ENCODE measurements at places on chromosomes 16 and 17. TPM values are rescaled to one million over a fixed set of nuclear protein-coding genes. Genes with fewer than 3 reads are reported as not detected.

DNA sequence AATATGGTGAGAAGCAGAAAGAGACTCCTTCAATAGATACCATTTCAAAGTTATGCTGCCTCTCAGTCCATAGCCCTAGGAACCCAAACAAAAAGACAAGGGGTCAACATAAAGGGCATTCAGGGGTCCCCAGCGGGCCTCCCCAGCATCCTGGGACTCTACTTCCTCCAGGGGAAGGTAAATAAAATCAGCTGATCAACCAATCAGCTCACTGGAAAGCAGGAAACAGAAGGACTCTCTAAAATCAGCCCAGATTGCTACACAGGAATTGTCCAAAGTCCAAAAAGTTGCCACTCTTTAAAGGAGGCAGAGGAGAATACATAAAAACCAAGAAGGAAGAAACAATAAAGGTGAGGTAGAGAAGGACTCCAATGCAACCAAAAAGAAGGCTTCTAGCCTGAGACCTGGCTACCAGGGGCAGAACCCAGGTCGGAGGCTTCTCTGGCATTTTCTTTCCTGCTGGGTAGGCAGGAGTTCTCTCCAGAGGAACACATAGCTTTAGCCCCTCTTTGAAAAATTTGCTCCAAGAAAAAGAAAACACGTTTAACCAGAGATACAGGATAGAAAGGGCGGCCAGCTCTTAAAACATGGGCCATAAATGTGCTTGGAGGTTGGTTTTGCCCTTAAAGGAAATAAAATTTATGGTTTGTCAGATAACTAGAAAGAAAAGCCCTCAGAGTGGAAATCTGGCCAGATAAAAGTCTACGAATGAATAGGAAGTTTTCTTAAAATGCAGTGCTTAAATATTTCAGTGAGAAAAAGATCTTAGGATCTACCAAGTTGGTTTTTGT is 404.6 kb downstream of the SOX9 start:
- peaks cover 1% of the 10 kb centered on the region for H3K27me3 ChIP-seq
- DNase-seq = no peak
- H3K36me3 ChIP-seq = no peaks in the 10 kb centered on the region

- H3K27ac ChIP-seq = peak overlapping the region; percentile 28
- peaks cover 20% of the 10 kb centered on the region for H3K4me1 ChIP-seq
- H3K27me3 ChIP-seq = peaks cover 7% of the 10 kb centered on the region
- no peak for DNase-seq
- no peaks in the 10 kb centered on the region for H3K36me3 ChIP-seq
These were observed 8.8 kb downstream of the CYGB start for GRCh38 chr17:76528528-76529223.

Gene MAZ
- 369 TPM for total RNA-seq

Gene TMC8
- total RNA-seq = not detected

DNA sequence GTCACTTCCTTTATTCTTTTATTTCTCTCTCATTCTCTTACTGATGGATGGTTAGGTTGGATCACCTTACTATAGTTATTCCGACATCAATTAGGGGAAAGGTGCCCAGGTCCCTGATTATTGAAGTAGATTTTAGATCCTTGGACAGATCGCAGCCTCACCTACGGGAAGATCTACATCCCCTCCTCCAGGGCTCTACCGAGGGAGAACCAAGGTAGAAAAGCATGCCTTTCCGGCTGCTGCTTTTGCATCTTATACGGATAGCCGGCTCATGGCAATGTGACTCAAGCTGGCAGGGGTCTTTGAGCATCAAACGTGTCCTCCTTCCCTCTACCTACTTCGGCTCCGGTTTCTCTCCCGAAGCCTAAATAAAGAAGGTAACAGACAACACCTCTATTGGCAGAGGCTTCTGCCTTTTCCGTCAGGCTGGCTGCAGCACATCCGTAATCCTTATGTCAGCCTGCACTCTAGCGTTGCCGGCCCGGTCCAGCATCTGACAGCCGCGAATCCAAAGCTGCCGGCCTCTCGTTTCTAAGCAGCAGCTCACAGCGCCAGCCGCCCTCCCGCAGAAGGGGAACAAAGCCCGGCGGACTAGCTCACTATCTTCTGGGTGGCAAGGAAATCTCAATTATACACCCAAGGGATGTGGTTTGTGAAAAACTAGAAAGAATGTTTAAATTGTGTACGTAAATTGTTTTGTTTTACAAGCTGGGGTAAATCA is 46.9 kb downstream of the IRX6 start:
- H3K27me3 ChIP-seq = no peaks in the 10 kb centered on the region
- peak overlapping the region; percentile 22 for H3K4me3 ChIP-seq
- H3K36me3 ChIP-seq = no peaks in the 10 kb centered on the region
- DNase-seq = peak; percentile 77
- H3K27ac ChIP-seq = no peak overlapping the region

Gene CDK3
- total RNA-seq = 7.1 TPM

- no peak overlapping the region for H3K4me3 ChIP-seq
- DNase-seq = no peak
- H3K36me3 ChIP-seq = no peaks in the 10 kb centered on the region
- no peak overlapping the region for H3K27ac ChIP-seq
These were observed 3.1 kb upstream of the WSCD1 start for GRCh38 chr17:6067060-6067459.

Gene HBA2
- not detected for total RNA-seq

DNA sequence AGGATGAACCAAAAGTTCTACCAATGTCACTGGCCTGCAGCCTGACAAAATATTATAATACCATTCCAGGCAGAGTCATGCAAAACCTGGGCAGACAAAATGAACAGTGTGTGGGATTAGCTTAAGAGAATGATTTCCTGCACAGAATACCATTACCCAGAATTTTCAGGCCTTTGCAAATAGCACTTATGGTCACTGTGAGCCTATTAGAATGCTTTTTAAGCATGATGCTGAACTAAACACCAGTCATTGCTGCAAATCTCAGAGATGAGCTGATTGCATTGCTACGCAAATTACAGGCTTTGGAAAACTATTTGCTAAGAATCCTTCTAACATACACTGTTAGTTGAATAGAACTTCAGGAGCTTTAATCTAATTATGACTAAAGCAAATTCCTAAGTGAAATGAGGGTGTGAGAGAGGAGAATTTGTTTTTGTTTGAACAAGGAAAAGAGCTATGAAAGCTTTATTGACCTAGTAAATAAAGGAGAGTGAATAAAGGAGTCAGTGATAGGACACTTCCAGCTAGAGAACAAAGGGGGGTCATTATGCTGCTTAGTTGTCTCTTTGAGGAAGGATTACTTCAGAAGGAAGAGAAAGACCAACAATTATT is 398.8 kb downstream of the HS3ST3B1 start:
- no peak for DNase-seq
- no peak overlapping the region for H3K27ac ChIP-seq
- no peak overlapping the region for H3K4me3 ChIP-seq
- H3K4me1 ChIP-seq = no peaks in the 10 kb centered on the region

- H3K36me3 ChIP-seq = no peaks in the 10 kb centered on the region
- H3K4me3 ChIP-seq = no peak overlapping the region
- peaks cover 20% of the 10 kb centered on the region for H3K4me1 ChIP-seq
- DNase-seq = no peak
These were observed 21.0 kb upstream of the ENDOV start for GRCh38 chr17:80393961-80394360.

DNA sequence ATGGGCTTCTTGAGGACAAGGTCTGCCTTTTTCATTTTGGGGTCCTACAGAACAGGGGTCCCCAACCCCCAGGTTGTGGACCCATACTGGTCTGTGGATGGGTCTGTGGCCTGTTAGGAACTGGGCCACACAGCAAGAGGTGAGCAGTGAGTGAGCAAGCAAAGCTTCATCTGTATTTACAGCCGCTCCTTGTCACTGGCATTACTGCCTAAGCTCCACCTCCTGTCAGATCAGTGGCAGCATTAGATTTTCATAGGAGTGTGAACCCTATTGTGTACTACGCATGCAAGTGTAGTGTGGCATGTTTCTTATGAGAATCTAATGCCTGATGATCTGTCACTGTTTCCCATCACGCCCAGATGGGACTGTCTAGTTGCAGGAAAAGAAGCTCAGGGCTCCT is 33.9 kb downstream of the ERN1 start:
- peaks cover 3% of the 10 kb centered on the region for H3K27me3 ChIP-seq
- H3K4me1 ChIP-seq = peaks cover 5% of the 10 kb centered on the region
- DNase-seq = no peak

DNA sequence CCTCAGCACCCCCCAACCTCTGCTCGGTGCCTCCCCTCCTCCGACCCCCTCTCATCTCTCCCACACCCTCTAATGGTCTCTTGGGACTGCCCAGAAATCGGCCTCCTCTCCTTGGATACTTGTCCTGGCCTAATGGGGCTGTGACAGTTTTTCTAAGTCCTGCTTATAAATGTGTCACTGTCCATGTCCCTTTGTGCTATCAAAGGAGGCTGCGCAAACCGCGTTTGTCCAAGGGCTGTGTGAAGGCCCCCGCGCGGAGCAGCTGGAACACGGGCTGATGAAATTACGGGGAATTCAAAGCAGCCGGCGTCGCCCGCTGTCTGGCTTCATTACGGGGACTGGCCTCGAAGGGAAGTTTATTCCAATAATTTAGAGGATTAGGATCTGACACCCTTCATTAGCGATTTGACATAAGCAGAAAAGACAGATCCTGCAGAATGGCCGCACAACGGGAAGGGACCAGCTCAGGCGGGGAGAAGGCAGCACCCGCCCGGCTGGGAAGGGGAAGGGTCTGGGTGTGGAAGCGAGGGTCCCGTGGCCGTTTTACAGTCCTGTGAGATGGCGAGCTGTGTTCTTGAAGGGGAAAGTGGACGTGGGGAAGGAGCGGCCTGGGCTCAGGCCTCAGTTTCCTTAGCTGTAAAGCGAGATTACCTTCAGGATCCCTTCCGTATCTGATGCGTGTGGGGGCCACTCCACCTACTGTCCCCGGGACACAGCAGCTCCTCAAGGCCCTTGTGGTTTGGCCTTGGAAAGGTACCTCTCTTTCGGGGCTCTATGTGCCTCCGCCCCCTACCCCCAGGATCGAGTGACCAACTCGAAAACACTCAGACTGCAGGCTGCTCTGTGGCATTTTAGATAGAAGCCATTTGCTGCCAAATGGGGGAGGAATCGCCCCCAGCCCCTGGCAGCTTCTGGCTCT is 1.6 kb upstream of the WFIKKN2 start:
- peak overlapping the region; percentile 93 for H3K27ac ChIP-seq
- DNase-seq = no peak

DNA sequence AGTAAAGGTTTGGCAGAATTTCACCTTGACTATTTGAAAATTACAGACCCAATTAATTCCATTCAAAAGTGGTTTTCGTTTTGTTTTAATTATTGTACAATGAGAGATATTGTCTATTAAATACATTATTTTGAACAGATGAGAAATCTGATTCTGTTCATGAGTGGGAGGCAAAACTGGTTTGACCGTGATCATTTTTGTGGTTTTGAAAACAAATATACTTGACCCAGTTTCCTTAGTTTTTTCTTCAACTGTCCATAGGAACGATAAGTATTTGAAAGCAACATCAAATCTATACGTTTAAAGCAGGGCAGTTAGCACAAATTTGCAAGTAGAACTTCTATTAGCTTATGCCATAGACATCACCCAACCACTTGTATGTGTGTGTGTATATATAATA is 72.6 kb downstream of the CDK12 start:
- no peaks in the 10 kb centered on the region for H3K27me3 ChIP-seq
- H3K4me1 ChIP-seq = no peaks in the 10 kb centered on the region
- no peak overlapping the region for H3K4me3 ChIP-seq

DNA sequence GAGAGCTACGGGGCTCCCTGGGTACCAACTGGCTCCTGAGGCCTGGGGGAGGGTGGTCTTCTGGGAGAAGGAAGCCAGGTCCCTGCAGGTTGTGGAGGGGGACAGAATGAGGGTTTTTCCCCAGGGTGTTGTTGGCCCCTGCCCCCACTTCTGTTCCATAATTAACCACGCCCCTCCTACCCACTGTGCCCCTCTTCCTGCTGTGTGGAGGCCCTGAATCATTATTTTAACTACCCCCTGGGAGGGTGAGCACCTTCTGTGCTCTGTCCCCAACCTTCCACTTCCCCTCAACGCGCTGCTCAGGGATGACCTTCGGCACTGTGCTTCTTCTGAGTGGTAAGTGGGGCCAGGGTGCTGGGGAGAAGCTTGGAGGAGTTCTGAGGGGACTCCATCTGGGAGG is at the start of gene ITGAD:
Gene ITGAD (plus strand): TSS at position 280 of the 400 bp plus-strand sequence. CDS start 26 bp downstream, at position 306.
- H3K4me3 ChIP-seq = no peak within 1 kb of the TSS
- no peaks in the 10 kb centered on the region for H3K36me3 ChIP-seq
- no peaks in the 10 kb centered on the region for H3K4me1 ChIP-seq
- no peak for DNase-seq
- H3K27ac ChIP-seq = no peak within 1 kb of the TSS

DNA sequence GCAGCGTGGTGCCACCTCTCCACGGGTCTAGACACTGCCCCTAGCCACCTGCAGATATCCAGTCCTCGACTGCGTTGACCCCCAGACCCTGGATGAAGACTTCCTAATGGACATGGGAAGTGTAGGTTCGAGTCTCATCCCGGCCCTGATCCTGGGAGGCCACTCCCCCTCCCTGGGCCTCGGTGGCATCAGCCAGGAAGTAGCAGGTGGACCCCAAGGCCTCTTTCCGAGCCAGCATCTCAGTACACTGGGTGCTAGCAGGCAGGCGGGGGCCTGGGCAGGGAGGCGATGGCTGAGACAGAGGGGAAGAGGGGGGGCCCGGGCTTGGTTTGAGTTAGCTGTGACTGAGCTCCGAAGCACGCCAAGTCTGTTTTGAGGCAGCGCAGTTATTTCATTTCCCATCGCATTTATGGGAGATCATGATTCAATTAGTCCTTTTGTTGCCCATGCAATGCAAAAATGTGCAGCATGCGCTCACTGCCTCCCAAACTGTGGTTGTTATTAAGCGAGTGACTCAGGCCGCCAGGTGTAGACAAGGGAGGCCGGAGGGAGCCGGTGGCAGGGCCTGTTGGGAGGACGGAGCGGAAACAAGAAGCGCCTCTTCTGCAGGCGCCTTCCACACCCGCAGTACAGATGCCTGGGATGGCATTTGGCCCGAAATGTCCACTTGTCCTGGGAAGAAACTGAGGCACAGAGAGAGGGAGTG is 25.3 kb upstream of the ZNF469 start:
- peaks cover 11% of the 10 kb centered on the region for H3K36me3 ChIP-seq
- no peak overlapping the region for H3K4me3 ChIP-seq
- peaks cover 3% of the 10 kb centered on the region for H3K4me1 ChIP-seq
- H3K27me3 ChIP-seq = peaks cover 2% of the 10 kb centered on the region

Gene NPIPA2
- 21.2 TPM for total RNA-seq

GRCh38 chr17:74117087-74117698 is 86.3 kb upstream of the RPL38 start:
- H3K27me3 ChIP-seq = peaks cover 15% of the 10 kb centered on the region
- H3K4me1 ChIP-seq = peaks cover 55% of the 10 kb centered on the region
- DNase-seq = peak; percentile 14
- H3K4me3 ChIP-seq = peak overlapping the region; percentile 41
- no peak overlapping the region for H3K27ac ChIP-seq

DNA sequence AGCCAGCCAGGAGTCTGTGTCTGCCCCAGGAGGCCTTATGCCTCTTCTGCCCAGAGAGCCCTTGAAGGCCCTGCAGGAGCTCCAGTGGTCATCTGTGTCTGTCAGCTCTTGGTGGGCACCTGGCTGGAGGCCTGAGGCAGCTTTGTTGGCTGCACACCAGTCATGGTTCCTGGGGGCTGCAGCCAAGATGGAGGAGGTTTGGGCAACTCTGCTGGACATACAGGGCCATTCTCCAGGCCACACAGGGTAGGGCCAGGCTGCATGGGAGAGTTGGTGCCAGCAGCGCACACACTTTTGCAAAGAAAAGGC is 29.4 kb downstream of the B9D1 start:
- peaks cover 5% of the 10 kb centered on the region for H3K27me3 ChIP-seq
- no peak for DNase-seq
- peaks cover 6% of the 10 kb centered on the region for H3K4me1 ChIP-seq
- no peaks in the 10 kb centered on the region for H3K36me3 ChIP-seq
- H3K27ac ChIP-seq = no peak overlapping the region
- no peak overlapping the region for H3K4me3 ChIP-seq

All from glutamatergic neuron (in vitro differentiated cells).